ENCODE measurements at places on chromosomes 3 and 15. TPM values are rescaled to one million over a fixed set of nuclear protein-coding genes. Genes with fewer than 3 reads are reported as not detected.

The GOLGA6B gene
- total RNA-seq: 0.18 TPM

GRCh38 chr3:19348500-19348899 is 200.2 kb downstream of the KCNH8 start:
- H3K36me3 ChIP-seq: no peaks in the 10 kb centered on the region
- H3K27ac ChIP-seq: no peak overlapping the region
- no peaks in the 10 kb centered on the region for H3K4me1 ChIP-seq
- H3K27me3 ChIP-seq: peaks cover 1% of the 10 kb centered on the region
- no peak for DNase-seq

DNA sequence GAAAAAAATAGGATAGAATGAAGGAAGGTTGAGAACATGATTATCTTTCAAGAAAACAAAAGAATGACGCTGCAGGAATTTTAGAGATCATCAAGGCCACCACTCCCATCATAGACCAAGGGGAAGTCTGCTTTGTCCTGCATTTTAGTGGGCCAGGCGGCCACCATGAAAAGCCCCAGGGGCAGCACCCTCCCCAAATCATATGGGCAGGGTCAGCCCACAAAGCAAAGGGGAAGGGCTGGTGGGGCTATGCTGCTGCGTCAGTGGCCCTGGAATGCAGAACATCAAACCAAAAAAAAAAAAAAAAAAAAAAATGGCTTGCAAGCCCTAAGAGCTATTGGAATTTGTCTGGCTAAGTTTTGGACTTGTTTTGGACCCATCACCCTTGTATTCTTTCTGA is 620.8 kb downstream of the ROBO2 start:
- H3K27me3 ChIP-seq: no peaks in the 10 kb centered on the region
- no peak for DNase-seq
- peaks cover 4% of the 10 kb centered on the region for H3K4me1 ChIP-seq
- peaks cover 13% of the 10 kb centered on the region for H3K36me3 ChIP-seq
- H3K27ac ChIP-seq: no peak overlapping the region

- H3K4me3 ChIP-seq: peak overlapping the region; percentile 96
- H3K27me3 ChIP-seq: no peaks in the 10 kb centered on the region
- DNase-seq: no peak
Observed at GRCh38 chr3:57755368-57755675, 787 bp upstream of the SLMAP start.

DNA sequence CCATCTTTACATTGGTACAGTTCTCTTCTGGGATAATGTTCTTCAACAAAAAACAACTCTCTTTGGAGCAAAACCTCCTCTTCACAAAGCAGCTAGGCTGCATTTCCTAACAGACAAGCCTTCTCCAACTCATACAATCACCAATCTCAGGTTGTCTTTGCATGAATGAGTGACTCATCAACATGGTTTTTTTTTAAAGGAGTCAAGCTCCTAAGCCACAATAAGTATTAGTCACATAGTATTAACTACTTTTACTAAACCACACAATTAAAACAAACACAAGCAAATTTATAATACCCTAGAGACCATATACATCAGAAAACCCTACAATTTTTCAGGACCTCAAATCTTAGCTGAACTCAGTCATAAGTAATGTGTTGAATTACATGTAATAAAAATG is 137.4 kb downstream of the TBC1D5 start:
- peaks cover 21% of the 10 kb centered on the region for H3K36me3 ChIP-seq
- H3K27me3 ChIP-seq: no peaks in the 10 kb centered on the region
- DNase-seq: no peak
- no peak overlapping the region for H3K27ac ChIP-seq
- H3K4me3 ChIP-seq: no peak overlapping the region
- H3K4me1 ChIP-seq: no peaks in the 10 kb centered on the region

DNA sequence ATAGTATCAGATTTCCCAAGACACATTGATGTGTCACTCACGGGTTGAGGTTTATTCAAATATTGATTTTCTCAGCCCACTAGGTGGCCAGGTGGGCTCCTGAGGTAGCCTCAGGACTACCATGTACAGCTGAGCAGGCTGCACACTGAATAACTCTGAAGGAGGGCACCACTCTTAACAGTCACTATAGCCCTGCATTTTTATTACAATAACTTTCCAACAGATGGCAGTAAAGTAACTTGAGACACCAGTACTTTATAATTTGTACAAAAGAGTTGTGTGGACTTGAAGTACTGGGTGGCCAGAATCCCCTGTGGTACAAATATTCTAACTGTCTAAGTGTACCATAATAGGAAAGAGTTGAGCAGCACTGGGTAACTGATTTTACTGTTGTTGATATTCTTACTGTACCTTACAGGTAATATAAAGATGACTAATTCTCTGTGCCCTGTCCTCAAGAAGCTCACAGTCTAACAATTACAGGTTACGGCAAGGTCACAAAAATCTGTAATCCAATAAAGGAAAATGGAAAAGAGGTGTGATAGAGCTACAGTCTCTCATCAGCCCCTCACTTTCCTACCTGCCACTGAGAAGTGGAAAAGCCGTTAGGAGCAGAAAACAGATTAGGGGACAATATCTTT is 76.0 kb downstream of the ETFA start:
- H3K27ac ChIP-seq: no peak overlapping the region
- H3K4me1 ChIP-seq: peaks cover 9% of the 10 kb centered on the region
- no peaks in the 10 kb centered on the region for H3K27me3 ChIP-seq
- H3K36me3 ChIP-seq: peaks cover 7% of the 10 kb centered on the region
- no peak for DNase-seq
- no peak overlapping the region for H3K4me3 ChIP-seq

Measured in mesothelial cell of epicardium (in vitro differentiated cells).